ENCODE measurements at places on chromosomes 2 and 18. TPM values are rescaled to one million over a fixed set of nuclear protein-coding genes. Genes with fewer than 3 reads are reported as not detected.

DNA sequence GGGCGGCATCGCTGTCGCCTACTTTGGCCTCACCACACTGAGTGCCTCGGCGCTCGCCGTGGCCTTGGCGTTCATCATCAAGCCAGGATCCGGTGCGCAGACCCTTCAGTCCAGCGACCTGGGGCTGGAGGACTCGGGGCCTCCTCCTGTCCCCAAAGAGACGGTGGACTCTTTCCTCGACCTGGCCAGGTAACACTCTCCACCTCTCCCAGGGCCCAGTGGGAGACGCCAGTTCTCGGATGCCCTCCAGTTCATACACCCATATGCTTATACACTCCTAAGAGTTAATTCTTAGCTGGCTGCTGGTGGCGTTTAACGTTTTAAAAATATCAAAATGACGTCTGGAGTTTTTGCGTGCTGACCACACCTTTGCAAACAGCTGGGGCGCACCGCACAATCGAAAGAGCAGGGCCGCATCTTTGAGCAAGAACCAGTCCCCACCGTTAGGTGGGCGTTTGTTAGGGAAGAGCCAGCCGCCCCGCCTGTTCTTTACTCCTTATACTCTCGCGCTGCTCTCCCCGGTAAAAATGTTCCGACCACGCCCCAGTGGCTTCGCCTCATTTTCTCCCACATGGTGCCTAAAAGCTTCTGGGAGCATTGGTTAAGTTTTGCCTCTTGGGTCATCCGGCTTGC is 899 bp downstream of the SLC1A4 start:
- no peak for DNase-seq
- H3K4me1 ChIP-seq: no peaks in the 10 kb centered on the region
- H3K27me3 ChIP-seq: no peaks in the 10 kb centered on the region
- H3K36me3 ChIP-seq: no peaks in the 10 kb centered on the region

GRCh38 chr18:62634458-62634857 is 80.9 kb upstream of the PHLPP1 start:
- H3K27me3 ChIP-seq: no peaks in the 10 kb centered on the region
- no peak for DNase-seq
- no peaks in the 10 kb centered on the region for H3K36me3 ChIP-seq
- no peak overlapping the region for H3K4me3 ChIP-seq
- no peaks in the 10 kb centered on the region for H3K4me1 ChIP-seq

DNA sequence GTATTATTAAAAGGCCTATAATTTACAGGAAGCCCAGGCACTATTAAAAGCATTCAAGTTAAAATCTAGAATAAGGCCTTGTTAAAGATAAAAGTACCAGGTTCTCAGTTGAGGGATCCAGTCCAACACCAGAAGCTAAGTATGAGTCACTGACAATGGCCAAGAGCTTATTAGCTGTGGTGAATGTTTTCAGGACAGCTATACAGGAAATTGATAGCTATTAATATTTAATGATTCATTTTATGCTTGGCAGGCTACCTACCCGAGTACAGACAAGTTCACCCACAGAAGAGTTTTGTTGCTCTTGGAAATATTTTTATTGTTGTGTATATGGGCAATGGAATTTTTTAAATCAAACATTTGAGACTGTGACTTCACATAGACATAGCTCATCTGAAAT is 729.6 kb upstream of the ZNF804A start:
- no peaks in the 10 kb centered on the region for H3K4me1 ChIP-seq
- H3K27me3 ChIP-seq: no peaks in the 10 kb centered on the region
- H3K36me3 ChIP-seq: no peaks in the 10 kb centered on the region
- H3K4me3 ChIP-seq: no peak overlapping the region
- no peak for DNase-seq
- H3K27ac ChIP-seq: no peak overlapping the region

PIEZO2 gene
- 3.0 TPM for total RNA-seq

TMEM37 gene
- 3.3 TPM for total RNA-seq
